ENCODE measurements at places on chromosomes 16 and 17. TPM values are rescaled to one million over a fixed set of nuclear protein-coding genes. Genes with fewer than 3 reads are reported as not detected.

TMEM88 gene
- total RNA-seq: 0.18 TPM

COL1A1 gene
- total RNA-seq: 2,633 TPM

SYCE1L gene
- 0.09 TPM for total RNA-seq

CACNA1H gene
- 2.7 TPM for total RNA-seq

- no peak for DNase-seq
Measured at GRCh38 chr16:57623251-57624043, 5.0 kb upstream of the ADGRG1 start.

DNA sequence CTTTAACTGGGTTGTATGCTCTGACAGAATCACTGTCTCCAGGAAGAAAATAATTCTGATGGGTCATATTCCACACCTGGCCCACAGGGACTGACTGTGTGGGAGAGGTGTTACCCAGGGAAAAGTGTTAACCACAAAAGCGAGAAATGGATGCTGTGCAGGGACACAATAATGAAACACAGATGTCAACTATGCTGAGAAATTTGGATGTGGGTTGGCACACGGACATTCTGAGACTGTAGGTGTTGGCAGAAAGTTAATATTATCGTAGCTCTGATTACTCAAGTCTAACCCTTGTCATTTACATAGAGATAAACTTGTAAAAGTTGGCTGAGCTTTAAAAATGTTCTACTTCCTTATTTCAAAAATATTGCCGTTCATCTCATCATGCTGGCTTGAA is 19.6 kb downstream of the TMC5 start:
- peak; percentile 13 for DNase-seq

GRCh38 chr17:7552621-7553051 is 3.8 kb downstream of the TNFSF12 start:
- no peak for DNase-seq

GRCh38 chr17:44343510-44344209 is 1.4 kb upstream of the GRN start:
- no peak for DNase-seq

Data from fibroblast of the aortic adventitia (primary cell).